ENCODE measurements at places on chromosomes 2 and 18. TPM values are rescaled to one million over a fixed set of nuclear protein-coding genes. Genes with fewer than 3 reads are reported as not detected.

DNA sequence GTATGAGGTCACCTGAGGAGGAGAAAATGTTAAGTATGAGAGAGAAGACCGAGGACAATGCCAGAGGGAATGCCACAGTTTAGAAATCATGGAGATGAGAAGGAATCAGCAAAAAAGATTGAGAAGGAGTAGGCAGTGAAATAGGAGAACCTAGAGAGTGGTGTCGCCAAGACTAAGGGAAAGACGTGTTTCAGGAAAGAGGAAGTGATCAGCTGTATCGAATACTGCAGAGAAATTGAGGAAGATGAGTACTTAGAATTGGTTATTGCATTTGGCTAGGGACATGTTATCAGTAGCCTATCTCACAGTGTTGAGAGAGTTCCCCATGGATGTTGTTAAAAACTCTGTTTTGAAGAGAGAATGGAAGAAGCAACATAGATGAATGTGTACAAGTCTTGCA lies 112.3 kb downstream of the GALNT1 start:
- no peak for DNase-seq

The CHRNG gene
- not detected for total RNA-seq

DNA sequence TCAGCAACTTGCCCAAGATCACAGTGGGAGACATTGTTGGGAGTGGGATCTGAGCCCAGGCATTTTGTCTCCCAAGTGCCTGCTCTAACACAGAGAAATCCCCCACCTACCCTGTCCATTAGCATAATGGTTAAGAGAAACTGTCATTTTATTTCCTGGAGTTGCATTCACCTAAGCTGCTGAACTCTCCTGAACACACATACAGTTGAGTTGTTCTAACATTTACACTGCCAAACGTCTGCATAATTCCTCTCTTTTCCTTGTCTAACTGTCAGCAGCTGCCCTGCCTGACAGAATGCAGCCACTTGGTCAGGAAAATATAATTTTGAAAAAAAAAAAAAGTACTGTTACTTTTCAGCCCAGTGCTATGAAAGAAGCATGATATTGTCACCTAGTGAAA lies 396.3 kb upstream of the PIK3C3 start:
- no peak for DNase-seq

The RNF103 gene
- total RNA-seq: 93.3 TPM

- no peak for DNase-seq
Measured at GRCh38 chr18:63106727-63107126, 212.8 kb downstream of the BCL2 start.

DNA sequence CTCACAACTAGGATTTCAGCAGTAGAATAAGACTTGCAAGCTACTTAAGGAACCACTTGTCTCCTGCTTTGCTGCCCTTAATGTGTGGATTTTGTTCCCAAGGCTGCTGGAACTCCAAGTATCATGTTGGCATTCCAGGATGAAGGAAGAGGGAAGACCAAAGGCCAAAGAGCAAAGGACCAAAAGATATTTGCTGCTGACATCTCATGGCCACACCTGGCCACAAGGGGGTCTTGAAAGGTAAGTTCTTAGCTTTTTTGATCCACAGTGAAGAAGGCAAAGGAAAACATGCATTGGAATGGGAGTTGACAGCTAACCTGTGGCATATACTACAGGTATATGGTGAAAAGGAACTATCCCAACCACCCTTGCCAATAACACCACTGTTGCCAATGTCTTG lies 3.9 kb upstream of the MATN3 start:
- DNase-seq: no peak

The SLC30A3 gene
- not detected for total RNA-seq

GRCh38 chr2:170190172-170190571 lies 12.2 kb downstream of the MYO3B start:
- no peak for DNase-seq

DNA sequence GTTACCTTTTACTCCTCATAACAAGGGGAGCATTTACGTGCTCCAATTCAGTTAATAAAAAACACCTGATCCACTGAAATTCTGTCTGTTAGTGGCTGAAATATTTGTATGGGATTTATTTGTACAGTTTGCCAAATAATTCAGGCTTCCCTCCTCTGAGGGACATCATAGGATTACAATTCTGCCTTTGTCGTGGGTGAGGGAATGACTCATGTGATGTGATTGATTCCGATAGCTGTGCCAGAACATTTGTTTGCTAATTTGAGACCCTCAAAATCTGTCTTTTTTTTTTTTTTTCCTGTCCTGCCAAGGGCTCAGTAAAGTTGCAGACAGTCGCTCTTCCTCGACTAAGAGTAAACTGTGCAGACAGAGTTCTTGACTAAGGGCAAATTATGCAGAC lies 612.6 kb upstream of the CDH2 start:
- no peak for DNase-seq

The SERPINB7 gene
- total RNA-seq: 0.17 TPM

The KCNF1 gene
- total RNA-seq: 0.63 TPM

DNA sequence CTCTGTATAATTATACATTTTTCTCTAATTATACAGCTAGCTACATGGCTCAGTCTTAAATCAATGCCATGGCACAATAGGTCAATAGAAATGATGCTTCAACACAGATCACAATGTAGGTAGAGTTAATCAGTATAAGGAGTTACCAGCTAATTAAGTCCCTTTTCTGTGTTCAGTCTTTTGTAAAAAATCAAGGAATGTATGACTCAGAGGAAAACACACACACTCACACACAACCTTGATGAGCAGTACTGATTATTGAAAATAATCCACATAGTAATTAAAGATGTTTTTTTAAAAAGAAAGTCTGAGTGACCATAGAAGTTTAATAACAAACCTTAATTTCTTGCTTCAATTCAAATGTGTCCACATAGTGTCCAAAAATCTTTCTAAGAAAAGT lies 691.3 kb downstream of the LRP1B start:
- DNase-seq: no peak

GRCh38 chr2:240144649-240145261 lies 4.3 kb upstream of the OTOS start:
- DNase-seq: no peak

DNA sequence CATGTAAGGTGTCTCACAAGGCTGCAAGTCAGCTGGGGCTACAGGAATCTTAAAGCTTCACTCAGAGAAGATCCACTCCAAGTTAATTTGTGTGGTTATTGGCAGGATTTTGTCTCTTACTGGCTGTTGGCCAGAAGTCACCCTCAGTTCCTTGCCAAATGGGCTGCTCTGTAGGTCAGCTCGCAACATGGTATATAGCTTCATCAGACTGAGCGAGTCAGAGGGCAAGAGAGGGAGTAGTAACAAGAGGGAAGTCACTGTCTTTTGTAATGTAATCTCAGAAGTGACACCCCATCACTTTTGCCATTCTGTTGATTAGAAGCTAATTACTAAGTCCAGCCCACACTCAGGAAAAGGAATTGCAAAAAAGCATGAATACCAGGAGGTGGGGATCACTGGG lies 119.5 kb downstream of the LRRTM1 start:
- no peak for DNase-seq

The DNER gene
- total RNA-seq: 0.43 TPM

- peak; percentile 61 for DNase-seq
Measured at GRCh38 chr2:71801969-71802368, 345.7 kb downstream of the CYP26B1 start.

- DNase-seq: no peak
Measured at GRCh38 chr2:153028626-153029025, 310.2 kb downstream of the ARL6IP6 start.

GRCh38 chr2:37619959-37620300 lies 51.5 kb downstream of the CDC42EP3 start:
- DNase-seq: no peak

The ING5 gene
- 47.4 TPM for total RNA-seq

- DNase-seq: no peak
Measured at GRCh38 chr2:163612332-163612731, 123.5 kb downstream of the FIGN start.

DNA sequence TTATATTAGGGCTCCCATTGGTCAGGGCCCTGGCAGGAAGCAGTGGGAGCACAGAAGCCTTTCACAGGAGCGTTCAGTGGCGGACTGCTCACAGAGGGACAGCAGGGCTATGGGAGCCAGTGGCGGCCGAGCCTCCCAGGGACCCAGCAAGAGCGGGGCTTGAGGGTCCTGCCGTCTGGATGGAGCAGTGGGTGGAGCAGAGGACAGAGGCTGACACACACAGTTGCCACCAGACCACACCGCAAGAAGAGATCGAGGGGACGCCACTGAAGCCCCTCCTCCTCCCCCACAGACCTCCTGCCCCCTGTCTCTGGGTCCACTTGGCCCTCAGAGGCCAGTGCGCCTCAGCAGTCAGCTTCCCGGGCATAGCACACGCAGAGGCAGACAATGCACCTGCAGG lies 39.3 kb downstream of the SALL3 start:
- DNase-seq: no peak
